SK-MEL-5 (cell line): ENCODE measurements at places on chromosomes 16 and 17. TPM values are rescaled to one million over a fixed set of nuclear protein-coding genes. Genes with fewer than 3 reads are reported as not detected.

Gene ELMO3
- 0.61 and 0.90 TPM in 2 replicates for total RNA-seq

- peak; percentile 32 for DNase-seq
Measured at GRCh38 chr16:76386784-76387183, 109.6 kb downstream of the CNTNAP4 start.

DNA sequence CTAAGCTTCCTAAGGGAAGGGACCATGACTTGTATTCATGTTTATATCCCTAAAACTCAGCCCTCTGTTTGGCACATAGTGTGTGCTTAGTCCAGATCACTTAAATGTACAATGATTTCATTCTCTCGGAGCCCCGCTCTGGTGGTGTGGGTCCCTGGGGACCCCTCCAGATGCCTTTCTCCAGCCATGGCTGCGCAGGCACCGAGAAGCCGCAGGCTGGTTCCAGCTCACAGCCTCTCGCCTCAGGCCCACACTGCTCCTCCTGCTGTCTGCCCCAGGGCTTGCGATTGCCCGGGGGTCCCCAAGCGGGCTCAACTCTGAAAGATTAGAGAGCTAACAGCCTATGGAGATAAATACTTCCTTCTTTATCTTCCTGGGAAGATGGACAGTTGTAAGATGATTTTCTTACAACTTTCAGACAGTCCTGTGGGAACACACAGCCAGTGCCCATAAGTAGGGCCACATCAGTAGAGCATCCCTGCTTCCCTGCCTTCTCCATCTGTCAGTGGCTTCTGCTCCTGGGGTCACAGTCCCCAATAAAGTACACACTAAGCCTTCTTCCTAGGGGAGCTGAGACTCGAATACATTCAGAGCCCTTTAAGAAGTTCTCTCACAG is 66.2 kb downstream of the CENPV start:
- peak; percentile 25 for DNase-seq

- DNase-seq: no peak
Measured at GRCh38 chr17:77571155-77571981, 387.1 kb upstream of the TNRC6C start.

DNA sequence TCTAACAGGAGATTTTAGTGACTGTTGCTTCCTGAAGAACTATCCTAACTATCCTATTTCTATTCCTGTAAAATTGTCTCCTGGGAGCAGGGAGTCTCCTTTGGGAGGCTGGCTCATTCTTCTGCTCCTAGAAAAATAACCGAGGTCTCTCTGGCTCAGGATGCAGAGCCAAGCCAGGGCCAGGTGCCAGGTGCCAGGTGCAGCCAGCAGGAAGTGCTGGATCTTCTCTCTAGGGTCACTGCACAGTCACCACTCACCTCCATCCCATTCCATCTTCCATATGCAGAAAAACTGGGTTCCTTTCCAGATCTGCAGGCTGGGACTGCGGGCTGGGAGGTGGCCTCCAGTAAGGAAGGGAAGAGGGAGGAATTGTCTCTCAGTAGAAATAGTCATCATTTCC is 3.8 kb upstream of the TMC7 start:
- DNase-seq: no peak

GRCh38 chr16:78461496-78462287 is 362.2 kb downstream of the WWOX start:
- DNase-seq: no peak

DNA sequence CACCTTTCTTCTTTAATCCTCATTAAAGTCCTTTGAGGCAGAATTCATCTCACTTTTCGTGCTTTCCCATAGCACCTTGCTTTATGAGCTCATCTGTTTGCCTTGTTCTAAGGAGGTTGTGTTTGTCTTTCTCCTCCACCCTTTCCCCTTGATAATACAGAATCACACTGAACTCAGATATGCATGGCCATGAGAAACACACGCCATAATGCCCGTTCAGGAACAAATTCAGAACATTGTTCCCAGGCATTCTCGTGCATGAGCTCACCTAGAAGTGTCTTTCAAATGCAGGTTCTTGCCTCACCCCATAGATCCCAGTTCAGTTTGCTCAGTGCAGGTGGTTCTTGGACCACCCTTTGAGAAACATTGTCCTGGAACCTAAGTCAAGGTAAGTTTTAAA is 71.1 kb downstream of the TMEM114 start:
- DNase-seq: no peak

DNA sequence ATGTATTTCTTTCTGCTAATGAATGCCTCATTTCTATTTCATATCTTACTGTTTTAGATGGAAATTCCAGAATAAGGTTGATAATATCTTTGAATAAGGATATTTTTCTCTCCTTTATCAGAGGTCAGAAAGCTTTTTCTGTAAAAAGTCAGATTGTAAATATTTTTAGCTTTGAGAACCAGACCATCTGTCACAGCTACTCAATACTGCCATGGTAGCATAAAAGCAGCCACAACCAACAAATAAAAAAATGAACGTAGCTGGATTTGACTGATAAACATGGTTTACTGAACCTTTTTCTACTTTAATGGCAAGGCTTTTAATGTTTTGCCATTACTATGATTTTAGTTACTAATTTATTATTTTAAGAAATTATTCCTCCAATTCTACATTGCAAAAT is 217.4 kb upstream of the COX10 start:
- DNase-seq: no peak

DNA sequence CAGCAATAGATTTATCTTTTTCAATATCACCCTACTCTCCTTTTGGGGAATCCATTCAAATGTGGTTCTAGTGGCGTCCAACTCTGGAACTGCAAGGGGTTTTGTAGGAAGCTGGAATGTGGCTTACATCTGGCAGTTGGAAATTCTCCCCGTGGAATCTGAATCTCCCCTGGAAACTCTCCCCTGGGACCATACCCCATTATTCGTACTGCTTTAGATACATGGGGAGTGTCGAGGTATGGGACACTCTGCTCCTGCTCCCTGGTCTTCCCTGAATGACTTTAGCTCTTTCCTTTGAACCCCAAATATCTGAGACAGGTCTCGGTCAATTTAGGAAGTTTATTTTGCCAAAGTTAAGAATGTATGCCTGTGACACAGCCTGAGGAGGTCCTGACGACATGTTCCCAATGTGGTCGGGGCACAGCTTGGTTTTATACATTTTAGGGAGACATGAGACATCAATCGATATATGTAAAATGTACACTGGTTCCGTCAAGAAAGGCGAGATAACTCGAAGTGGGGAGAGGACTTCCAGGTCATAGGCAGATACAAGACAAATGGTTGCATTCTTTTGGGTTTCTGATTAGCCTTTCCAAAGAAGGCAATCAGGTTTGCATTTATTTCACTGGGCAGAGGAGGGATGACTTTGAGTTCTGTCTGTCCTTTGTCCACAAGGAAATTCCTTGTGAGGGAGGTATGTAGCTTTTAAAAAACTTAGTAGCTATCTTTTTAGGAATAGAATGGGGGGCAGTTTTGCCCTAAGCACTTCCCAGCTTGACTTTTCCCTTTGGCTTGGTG is 89.1 kb upstream of the CORO6 start:
- no peak for DNase-seq

GRCh38 chr17:3501344-3501743 is 25.5 kb downstream of the ASPA start:
- DNase-seq: no peak

DNA sequence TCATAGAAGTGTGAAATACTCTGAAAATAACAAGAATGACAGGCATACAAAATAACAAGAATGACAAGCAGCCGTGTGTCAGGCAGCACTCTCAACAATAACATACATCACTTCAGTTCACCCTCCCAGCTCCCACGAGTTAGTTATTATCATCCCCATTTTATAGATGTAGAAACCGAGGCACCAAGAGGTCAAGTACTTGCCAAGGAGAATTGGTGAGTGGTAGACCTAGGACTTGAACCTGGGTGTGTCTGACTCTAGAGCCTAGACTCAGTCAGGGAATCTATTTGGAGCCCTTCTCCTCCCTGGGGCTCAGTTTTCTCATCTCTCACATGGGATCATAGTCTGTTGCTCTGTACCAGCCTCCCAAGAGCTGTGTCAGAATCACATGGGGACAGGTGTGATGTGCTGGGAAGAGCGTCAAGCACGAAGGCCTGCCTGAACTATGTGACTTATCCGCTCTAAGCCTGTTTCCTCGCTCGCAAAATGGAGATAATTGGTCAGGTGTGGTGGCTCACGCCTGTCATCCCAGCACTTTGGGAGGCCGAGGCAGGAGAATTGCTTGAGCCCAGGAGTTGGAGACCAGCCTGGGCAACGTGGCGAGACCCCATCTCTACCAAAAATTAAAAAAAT is 19.4 kb upstream of the PHOSPHO1 start:
- DNase-seq: no peak

Gene ARL6IP1
- 152 TPM in 2 replicates for total RNA-seq

GRCh38 chr17:62822080-62822904 is 14.2 kb upstream of the MARCHF10 start:
- no peak for DNase-seq

DNA sequence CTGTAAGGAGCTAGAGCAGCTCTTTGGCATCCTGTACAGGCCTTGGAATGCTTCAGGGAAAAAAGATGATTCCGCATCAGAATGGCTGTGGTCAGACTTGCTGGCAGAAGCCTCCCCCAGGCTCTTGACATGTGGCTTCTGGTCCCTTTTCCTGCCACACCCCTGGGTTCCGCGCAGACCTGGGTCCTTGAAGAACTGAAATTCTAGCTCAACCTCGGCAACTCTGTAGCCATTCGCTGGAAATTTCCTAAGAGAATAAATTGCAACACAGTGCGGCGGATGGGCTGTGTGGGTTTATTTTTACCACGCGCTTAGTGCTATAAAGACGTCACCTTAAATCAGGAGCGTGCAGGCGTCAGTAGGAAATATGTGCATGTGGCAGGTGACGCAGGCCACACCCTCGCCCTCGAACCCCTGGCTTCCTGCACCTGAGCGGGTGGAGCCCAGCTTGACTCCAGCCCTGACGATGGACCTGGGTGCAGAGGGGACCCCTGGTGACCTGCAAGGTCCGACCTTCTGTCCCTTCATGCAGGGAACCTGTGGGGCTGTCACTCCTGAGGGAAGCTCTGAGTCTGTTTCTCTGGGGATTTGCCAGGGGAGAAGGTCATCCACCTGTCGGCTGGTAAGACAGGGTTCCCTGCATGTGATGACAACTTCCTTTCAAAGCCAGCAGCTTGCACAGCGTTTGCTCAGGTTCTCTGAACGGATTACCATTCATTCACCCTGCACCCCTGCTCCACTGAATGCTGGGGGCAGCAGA is 46.3 kb downstream of the METRNL start:
- DNase-seq: no peak

Gene HAS3
- 0.05 and 0.32 TPM in 2 replicates for total RNA-seq

Gene CCDC144A
- total RNA-seq: 0.61 TPM in 1 of 2 replicates, not detected in the other

- no peak for DNase-seq
Measured at GRCh38 chr17:45311760-45312476, 4.9 kb downstream of the MAP3K14 start.

GRCh38 chr16:11016524-11016988 is 72.2 kb downstream of the CLEC16A start:
- DNase-seq: no peak

Gene SLC6A2
- not detected in 2 replicates for total RNA-seq

- peak; percentile 98 for DNase-seq
Measured at GRCh38 chr17:74210191-74211140, 2.9 kb upstream of the TTYH2 start.

- DNase-seq: no peak
Measured at GRCh38 chr16:4339909-4340308, 11.2 kb downstream of the PAM16 start.

GRCh38 chr17:41814195-41814594 is 1.4 kb downstream of the FKBP10 start:
- no peak for DNase-seq

- peak; percentile 70 for DNase-seq
Measured at GRCh38 chr16:70267516-70267915, 15.8 kb upstream of the EXOSC6 start.

DNA sequence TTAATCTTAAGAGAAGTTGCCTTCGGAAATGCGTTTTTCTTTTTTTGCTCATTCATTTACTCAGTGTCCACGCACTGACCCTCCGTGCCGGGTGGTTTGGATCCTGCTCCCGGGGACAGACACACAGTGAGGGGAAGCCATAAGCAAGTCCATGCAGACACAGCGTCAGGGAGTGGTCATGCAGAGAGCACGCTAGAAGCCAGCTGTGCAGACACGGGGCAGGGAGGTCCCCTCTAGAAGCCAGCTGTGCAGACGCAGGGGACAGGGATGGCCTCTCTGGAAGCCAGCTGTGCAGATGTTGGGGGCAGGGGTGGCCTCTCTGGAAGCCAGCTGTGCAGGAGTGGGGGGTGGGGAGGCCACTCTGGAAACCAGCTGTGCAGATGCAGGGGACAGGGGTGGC is 4.8 kb downstream of the GAA start:
- DNase-seq: no peak

DNA sequence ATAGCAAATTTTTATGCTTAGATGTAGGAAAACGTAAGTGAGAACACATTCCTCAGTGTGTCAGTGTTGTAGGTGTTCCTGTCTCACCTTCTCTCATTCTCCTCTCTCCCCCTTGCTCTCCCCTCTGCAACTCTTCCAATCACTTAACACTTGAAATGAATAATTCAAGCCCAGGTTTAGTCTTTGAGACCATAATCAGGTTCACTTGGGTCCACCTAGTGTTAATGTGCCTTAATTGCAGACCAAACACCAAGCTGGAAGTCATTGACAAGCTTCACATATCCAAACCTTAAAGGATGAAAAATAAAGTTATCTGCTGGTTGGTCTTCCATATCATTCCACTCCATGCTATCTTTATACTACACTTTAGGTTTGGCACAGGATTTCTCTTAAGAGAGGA is 37.0 kb downstream of the STXBP4 start:
- DNase-seq: peak; percentile 53

DNA sequence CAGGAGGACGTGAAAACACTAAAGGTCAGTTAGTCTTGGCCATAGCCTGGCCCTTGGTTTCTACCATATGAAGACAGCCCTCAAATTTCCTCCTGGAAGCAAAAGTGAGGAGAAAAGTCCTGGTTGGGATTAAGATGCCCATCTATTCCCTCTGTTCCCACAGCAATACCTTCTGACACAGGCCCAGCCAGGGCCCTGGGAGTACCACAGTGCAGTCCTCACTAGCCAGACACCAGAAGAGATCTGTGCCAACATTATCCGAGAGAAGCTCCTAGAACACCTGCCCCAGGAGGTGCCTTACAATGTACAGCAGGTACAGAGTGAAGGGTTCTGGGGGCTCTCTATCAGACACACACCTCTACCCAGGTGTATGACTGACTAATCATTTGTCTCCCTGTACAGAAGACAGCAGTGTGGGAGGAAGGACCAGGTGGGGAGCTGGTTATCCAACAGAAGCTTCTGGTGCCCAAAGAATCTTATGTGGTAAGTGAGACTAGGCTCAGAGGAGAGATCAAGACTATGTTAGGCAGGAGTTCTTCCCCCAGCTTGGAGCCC is 4.1 kb downstream of the ERAL1 start:
- DNase-seq: no peak

GRCh38 chr16:75288181-75288580 is 36.8 kb upstream of the BCAR1 start:
- no peak for DNase-seq
